Epithelial cell of proximal tubule (primary cell): ENCODE measurements at places on chromosomes 12 and 14.

- no peak for DNase-seq
These were observed 58.4 kb downstream of the BCL11B start for GRCh38 chr14:99213527-99213971.

DNA sequence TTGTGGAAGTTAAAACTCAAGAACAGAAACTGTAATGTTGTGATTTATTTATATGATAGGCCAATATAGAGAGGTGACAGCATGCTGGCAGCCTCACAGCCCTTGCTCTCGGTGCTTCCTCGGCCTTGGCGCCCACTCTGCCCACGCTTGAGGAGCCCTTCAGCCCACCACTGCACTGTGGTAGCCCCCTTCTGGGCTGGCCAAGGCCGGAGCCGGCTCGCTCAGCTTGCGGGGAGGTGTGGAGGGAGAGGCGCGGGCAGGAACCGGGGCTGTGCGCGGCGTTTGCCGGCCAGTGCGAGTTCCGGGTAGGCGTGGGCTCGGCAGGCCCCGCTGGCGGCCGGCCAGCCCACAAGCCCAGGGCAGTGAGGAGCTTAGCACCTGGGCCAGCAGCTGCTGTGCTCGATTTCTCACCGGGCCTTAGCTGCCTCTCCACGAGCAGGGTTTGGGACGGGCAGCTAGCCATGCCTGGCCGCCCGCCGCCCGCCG is 65.8 kb upstream of the SLC8A3 start:
- no peak for DNase-seq

- no peak for DNase-seq
These were observed 9.8 kb downstream of the NCKAP5L start for GRCh38 chr12:49818241-49818895.

GRCh38 chr12:51848326-51848727 is at the start of gene FIGNL2:
FIGNL2 (minus strand) TSS chr12:51848718; CDS start chr12:51822413, 26,305 bp downstream.
- DNase-seq: no peak

- no peak for DNase-seq
These were observed 133.5 kb upstream of the TMCC3 start for GRCh38 chr12:94783862-94784261.

- no peak for DNase-seq
These were observed 12.5 kb downstream of the PGAM5 start for GRCh38 chr12:132723015-132723763.

GRCh38 chr12:27981874-27982273 is 9.3 kb upstream of the PTHLH start:
- DNase-seq: no peak

DNA sequence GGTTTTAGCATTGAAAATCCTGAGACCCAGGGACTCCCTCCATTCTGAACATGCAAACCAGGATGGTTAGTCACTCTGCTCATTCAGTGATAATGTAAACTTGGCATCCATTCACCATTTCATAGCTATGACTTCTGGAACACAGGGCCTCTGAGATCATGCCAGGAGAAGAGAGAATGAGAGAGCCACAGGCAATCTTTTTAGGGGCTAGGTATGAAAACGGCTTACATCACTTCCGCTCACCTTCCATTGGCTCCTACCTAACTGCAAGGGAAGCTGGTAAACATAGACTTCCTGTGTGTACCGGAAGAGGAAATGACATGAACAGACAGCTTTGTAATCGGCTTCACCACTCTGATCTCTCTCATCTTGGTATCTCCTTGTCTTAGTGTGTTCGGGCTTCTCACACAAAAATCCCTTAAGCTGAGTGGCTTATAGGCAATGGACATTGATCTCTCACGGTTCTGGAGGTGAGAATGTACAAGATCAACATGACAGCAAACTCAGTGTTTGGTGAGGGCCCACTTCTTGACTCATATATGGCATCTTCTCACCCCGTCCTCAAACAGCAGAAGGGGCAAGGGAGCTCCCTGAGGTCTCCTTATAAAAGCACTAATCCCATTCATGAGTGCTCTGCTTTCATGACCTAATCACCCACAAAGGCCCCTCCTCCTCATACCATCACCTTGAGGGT is 465.9 kb upstream of the TBX3 start:
- no peak for DNase-seq

DNA sequence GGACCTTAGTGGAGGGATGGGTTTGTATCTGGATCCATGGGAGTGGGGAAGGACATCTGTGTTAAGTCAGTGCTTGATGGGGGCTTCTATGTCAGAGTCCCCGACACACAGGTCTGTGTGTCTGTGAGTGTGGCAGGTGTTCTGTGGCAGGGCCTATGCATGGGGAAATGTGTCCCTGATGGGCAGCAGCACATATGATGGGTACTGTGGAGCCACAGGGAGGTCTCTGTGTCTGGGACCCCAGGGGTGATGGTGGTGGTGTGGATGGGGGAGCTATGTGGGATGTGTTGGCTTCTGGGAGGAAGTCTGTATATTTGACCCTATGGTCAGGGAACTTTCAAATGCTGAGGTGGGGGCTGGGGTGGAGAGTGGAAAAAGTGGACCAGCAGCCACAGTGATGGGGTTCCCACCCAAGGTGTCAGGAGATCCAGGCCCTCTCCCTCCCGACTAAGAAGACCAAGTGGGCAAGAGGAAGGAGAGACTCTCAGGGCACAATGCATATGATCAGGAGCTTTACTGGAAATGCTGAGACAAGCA is 16.5 kb downstream of the KRT7 start:
- no peak for DNase-seq
